Caki2 (cell line): ENCODE measurements at places on chromosomes 11 and 22.

GRCh38 chr11:34650528-34650927 lies 29.6 kb downstream of the EHF start:
- no peak for DNase-seq

DNA sequence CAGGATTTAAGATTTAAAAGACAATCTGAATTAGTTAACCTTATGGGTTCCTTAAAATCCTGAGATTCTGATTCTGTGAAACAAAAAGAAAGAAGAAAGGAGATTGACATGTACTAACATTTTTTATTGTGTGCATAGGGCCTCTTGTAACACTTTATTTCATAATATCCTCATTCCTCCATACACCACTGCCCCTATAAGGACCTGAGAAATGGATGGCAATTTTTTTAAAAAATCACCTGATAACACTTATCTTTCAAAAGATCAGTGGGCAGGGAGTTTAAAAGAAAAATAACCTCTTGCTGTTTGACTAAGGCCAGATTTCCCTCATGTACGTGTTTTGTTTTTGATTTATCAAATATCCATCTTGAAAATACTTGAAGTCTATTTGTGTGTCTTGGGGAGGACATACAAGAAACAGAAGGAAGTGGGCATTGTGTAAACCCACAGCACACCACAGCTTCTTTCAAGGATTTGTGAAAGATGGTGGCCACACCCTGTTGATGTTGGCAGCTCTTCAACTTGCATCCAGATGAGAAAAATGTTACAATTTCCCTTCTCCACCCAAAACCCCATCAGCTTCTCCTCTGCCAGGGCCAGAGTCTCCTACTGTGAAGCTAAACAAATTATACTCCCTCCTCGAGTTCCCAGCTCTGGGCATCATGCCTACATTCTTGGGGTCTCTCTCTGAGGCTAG lies 35.0 kb upstream of the MPEG1 start:
- no peak for DNase-seq

- DNase-seq = no peak
Measured at GRCh38 chr11:15849257-15849656, 507.1 kb downstream of the SOX6 start.

GRCh38 chr11:12019866-12020416 lies 11.5 kb upstream of the DKK3 start:
- no peak for DNase-seq

DNA sequence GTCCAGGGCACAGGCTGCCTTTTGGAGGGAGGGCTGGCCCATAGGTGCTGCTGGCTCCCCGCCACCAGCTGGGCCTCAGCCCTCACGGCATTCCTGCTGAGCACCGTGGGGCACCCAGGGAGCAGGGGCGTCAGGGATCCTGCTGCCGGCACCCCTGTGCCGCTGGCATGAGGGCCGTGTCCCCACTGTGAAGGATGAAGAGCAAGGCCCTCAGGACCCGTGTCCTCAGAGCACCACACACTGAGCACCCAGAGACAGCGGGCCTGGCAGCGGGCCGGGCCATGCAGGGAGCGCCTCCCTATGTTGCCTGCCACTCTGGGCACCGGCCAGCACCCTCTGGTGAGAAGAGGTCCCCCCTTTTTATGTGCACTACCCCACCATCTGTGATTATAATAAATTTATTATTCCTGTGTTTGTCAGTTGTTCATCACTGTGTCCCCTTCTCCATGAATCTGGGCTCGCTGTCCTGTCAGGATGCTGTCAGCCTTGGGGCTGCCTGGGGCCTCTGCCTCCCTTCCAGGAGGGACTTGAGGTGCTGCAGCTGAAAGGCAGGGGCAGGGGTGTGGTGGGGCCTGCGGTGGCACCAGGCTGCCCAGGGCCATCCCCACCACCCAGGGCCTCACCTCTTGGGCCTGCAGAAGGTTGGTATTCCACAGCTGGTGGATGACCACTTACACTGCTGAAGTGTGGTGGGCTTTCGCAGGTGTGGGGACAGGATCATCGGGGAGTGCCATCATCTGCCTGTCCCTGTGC lies 80.0 kb downstream of the MED15 start:
- no peak for DNase-seq

DNA sequence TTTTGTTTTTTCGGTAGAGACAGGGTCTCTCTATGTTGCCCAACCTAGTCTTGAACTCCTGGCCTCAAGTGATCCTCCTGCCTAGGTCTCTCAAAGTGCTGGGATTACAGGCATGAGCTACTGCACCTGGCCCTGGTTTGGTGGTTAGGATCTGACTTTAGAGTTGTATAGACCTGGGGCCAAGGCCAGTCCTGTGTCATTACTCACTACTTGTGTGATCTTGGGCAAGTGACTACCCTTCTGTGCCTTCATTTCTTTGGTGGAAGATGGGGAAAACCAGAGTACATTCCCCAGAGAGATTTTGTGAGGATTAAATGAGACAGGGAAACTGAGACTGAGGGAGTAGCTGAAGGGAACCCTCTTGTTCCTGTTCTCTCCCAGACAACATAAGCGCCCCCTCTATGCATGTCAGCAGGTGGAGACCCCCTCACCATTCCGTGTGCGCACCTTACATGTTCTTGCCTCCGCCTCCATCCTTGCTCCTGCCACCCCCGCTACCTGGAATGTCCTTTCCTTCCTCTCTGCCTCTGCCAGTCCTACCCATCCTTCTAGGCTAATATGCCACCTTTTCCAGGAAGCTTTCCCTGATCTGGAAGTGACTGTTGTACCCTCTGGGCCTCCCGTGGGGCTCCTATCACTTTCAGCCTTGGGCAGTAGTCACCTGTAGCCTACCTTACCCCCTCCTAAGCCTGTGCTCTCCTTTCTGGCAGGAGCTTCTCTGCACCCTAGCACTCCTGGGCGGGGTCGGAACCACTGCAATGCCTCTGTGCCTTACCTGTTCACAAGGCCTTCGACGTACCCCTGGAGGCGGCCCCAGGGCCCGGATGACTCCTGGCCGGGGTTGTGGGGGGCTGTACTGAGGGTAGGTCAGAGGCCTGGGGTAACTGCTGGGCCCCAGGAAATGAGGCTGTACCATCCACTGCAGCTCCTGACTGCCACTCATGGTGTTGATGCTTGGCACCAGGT lies 3.9 kb downstream of the FOSL1 start:
- no peak for DNase-seq

DNA sequence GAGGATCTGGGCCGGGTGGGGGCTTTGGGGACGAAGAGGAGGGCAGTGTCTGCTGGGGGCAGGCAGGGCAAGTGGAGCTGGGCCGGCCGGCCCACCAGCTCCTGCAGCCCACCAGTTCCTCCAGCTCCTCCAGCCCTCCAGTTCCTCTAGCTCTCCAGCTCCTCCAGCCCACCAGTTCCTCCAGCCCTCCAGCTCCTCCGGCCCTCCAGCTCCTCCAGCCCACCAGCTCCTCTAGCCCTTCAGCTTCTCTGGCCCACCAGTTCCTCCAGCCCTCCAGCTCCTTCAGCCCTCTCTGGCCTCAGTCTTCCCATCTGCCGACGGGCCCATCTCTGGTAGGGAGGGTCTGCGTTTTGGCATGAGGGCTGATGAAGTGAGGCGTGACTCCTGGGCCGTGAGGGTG lies 9.2 kb upstream of the CCDC188 start:
- no peak for DNase-seq

DNA sequence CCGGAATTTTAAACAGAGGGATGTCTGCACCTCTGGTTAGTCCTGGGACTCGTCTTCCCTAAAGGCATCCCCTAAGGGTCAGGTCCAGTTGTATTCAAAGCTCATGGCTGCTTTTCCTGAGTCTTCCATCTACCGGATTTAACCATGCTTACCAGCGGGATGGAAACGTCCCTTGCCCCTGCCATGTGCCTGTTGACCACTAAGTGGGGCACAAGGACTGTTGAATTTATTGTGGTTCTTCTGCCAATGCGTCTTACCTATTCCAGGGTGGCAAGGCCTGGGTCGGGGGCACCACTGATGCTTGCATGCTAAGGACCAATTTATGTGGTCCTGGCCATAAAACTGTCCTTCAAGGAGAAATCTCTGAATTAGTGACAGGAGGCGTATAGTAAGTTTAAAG lies 25.6 kb downstream of the ANKRD42 start:
- DNase-seq = no peak

DNA sequence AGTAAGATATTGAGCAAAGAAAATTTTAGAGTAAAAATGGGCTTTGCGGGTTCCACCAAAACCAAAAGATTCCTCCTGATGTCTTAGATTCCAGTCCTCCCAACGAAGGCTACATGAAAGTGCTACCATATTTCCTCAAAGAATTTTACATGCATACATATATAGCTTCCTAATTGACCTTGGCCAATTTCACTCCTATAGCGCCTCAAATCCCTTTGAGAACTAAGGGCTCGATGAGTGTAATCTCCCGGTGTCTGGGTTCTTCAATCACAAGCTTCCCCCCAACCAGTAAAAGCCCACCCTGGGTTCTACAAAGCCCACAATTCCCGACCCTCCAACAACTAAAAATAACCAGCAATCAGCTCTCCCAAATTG lies 1.2 kb downstream of the SIK3 start:
- no peak for DNase-seq

DNA sequence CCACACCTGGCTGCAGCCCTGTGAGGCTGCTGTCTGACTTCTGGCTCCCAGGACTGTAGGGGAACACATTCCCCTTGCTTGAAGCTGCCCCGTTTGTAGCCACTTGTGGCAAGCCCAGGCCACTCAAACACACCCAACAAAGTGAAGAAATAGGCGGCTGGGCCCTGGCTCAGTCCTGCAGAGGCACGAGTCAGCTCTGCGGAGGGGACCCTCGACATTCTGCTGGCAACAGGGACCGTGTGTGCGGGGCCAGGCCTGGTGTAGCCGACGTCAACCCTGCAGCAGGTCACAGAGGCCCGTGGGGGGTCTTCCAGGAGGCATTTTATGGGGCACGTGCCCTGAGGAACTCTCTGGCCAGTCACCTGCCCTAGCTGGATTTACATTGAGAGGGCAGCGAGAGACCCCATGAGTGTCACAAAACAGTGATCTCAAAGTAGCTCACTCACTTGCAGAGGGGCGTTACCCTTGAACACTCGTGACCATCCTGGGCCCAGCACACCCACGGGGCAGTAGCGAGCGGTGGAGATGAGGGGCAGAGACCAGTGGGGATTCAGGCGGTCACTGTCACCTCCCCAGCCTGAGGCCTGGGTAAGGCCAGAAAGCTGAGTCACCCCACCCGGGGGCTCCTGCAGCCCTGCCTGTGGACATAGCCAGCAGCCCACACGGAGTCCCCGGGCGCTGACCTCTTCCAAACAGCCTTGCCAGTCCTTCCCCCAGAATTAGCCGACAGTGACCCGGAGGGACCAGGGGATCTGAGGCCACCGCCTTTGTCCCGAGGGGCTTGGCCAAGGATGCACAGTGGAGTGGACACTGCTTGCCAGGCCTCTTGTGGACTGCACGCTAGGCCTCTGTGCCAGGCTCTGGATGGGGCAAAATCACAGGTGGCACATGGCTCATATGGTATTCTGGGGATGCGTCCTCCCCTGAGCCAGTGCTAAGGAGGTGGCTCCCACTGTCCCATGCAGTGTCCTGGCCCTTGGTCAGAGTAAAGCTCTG lies 139.5 kb downstream of the CTTN start:
- no peak for DNase-seq

DNA sequence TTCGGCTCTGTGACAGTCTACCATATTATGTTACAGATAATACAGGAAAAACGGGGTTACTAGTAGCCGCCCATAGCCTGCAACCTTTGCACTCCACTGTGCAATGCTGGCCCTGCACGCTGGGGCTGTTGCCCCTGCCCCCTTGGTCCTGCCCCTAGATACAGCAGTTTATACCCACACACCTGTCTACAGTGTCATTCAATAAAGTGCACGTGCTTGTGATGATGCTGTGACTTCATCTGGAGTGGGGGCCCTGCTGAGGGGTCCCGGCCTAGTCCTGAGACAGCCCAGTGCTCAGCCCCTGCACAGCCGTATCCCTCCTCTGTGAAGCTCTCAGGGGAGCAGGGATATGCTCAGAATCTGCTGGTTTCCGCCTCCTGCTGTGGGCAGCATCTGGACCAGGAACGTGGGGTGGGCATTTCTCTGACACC lies 1.2 kb downstream of the IFITM1 start:
- no peak for DNase-seq
